Stimulated activated CD4-positive, alpha-beta T cell treated with anti-CD3 and anti-CD28 coated beads, TNF-alpha, amount 100 ng/mL, for 48 hours (primary cell): ENCODE measurements at places on chromosomes 13 and 19.

DNA sequence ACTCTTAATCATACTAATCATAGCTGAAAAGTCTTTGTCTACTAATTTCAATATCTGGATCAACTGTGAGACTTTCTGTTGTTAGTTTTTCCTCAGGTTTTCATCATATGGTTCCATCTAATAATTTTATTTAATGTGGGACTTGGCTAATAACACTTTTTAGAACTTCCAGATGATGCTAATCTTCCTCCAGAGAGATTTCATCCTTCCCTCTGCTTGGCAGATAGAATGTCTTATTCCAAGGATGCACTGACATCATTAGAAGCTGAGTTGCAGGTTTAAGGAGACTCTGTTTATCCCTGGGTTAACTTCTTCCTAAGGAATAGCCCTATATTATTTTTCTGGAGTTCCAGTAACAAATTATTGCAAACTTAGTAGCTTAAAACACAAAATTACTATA, 325.6 kb downstream of the COG6 start:
- DNase-seq, result no peak

DNA sequence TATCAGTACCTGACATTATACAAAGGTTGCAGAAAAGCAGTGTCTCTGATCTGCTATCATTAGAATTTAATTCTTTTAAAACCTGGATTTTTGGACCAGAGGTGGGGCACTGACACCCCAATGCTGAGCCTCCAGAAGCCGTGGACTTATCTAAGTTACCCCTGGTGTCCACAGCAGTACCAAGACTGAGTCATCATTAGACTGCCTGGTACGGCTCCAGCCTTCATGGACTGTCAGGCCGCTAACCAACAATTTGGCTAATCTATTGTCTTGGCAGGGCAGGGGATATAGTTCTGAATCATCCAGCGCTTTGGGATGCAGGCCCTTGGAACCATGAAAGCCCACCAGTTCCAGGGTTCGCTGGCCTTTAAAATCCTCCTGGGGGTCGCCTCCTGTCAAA, 78.3 kb downstream of the TSHZ3 start:
- DNase-seq, result no peak

- no peak for DNase-seq
These were observed 19.7 kb upstream of the CPB2 start for GRCh38 chr13:46124531-46124966.

DNA sequence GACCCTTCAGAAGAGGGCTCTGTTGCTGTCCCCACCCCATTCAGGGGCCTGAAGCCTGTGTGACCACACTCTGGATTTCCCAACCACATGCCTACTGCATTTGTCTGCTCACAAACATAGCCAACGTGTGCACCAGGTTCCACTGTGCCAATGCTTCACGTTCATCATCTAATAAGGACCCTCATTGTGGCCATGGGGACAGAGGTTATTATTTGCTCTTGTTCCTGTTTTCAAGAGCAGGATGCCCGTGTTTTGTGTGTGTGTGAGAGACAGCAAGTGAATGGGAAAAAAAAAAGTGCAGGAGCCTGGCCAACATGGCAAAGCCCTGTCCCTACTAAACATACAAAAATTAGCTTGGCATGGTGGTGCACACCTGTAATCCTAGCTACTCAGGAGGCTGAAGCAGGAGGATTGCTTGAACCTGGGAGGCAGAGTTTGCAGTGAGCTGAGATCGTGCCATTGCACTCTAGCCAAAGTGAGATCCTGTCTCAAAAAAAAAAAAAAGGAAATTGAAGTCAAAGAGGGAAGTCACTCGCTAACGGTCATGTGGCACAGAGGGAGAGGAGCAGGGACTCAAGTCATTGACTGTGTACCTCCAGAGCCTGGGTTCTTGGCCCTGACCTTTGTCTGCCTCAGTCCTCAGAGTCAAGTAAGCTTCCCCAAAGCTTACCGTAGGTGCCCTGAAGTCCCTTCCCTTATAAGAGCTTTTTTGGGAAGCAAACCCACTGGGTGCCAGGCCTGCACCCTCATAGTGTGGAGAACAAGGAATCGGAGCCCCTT, 6.9 kb downstream of the B3GNT8 start:
- DNase-seq, result no peak

DNA sequence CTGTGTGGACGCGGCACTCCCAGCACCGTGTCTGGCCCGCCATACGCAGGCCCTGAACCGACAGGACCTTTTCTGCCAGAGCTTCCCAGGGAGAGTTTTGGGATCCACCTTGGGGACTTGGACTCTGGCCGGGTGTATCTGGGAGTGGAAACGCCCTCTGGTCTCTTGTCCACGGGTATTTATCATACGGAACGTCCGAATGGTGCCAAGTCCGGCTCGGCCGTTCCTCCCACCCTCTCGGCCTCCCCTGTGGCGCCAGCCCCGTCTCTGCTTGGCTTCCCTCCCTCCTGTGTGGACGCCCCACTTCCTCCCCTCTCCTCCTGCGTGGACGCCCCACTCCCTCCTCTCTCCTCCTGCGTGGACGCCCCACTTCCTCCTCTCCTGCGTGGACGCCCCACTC, 12.1 kb downstream of the HCN2 start:
- DNase-seq, result no peak

DNA sequence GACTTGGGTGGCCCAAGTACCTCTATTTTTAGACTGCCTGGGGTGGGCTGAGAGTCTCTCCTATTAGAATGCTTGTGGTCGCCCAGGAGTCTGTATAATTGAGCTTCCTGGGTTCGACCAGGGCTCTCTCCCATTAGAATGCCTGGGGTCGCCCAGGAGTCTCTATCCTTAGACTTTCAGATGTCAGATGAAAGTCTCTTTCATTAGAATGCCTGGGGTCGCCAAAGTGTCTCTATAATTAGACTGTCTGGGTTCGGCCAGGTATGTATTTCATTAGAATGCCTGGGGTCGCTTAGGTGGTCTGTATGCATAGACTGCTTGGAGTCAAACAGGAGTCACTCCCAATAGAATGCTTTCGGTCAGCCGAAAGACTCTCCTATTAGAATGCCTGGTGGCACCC, 1471.7 kb downstream of the UQCRFS1 start:
- DNase-seq, result no peak

DNA sequence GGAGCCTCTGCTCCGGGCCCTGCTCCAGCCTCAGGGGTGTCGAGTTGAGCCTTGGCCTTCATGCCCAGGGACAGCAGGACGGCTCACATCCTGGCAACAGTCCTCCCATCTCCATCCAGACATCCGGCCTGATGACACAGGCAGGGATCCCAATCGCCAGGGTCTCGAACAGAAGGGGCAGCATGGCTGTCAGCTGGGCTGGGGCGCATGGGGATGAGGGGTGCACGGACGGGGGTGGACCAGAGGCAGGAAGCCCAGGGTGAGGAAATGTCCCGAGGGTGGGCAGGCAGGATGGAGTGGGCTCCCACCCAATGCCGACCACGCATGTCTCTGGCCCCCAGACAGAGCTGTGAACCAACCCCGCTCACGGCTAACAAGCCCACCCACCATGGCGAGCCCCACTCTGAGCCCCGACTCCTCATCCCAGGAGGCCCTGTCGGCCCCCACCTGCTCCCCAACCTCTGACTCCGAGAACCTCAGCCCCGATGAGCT, 16.2 kb downstream of the EVI5L start:
- no peak for DNase-seq

DNA sequence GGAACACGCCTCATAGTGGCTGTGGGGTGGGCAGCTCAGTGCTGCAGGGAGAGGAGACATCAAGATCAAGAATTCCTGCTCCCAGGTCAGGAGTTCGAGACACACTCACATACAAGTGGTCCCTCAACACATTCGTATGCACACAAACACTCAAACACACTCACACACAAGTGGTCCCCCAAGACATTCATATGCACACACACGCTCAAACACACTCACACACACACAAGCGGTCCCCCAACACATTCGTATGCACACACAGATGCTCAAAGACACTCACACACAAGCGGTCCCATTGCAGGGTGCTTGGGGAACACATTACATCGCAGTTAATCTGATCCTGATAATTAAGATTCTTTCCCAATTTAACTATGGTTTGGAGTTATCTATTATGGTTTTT, 28.2 kb downstream of the FCGBP start:
- DNase-seq, result no peak
